ENCODE measurements at places on chromosomes 3 and 15. TPM values are rescaled to one million over a fixed set of nuclear protein-coding genes. Genes with fewer than 3 reads are reported as not detected.

DNA sequence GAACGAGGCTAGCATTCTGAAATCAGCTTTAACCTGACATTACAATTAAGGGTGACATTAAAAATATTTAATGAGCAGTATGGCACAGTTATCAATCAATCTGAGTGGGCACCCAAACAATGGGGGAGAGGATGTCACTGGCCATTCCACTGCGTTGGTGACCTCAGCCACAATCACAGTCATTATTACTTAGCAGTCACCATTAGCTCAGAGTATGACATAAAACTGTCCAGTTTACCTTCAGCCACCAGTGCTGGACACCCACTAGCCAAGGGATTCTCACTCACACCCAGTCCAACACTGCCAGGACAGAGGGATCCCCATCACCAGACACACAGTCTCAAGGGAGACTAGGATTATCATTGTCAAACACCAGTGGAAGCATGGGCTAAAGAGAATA, 17.5 kb upstream of the REC114 start:
- no peak for DNase-seq

DNA sequence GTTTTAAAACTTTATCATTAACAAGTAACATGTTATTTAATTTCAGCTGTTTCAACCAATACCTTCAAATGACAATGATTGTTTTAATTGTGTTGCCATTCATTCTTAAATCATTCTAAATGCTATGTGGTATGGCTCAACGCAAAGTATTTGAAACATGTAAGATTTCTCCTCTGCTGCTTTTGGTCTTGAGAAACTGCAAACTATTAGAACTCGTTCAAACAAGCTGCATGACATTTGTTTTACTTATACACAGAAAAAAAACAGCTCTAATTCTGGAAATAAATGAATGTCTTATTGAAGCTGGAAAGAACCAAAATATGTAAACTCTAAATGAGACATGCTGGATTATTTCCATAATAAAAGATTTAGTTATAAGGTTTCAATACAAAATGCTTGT, 29.3 kb downstream of the FBN1 start:
- DNase-seq: no peak

GRCh38 chr3:65575376-65575840, 463.3 kb downstream of the MAGI1 start:
- DNase-seq: no peak

- DNase-seq: peak; percentile 46
These were observed 9.6 kb downstream of the OSBPL11 start for GRCh38 chr3:125585595-125586223.

DNA sequence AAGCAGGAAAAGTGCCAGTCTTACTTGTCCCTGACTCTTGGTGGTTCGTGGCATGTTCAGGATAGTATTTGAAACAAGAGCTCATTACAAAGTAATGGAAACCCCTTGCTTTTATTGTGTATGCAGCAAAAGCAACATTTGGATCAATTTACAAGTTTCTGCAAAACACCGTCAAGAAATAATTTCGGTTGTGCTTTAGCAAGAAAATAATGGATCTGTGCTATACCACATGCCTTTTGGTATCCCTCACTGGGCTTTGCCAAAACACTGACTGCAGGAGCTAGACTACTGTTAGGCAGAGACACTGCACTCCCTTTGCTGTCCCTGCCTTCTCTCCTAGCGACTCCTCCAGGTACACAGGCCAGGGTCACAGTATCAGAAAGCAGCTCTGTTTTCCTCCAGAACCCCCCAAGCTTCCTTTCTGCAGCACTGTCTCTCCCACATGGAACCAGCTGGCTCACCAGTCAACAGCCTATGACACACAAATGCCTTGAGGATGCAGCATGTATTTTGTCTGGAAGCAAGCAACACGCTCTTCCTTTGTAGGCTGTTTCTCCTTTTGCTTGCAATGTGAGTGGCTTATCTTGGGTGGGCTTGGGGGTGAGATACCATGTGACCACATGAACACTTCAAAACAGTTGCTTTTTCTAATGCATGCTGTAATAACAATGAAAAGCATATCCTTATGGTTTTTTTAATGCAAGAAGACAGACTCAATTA, 111.4 kb downstream of the PGPEP1L start:
- no peak for DNase-seq

- no peak for DNase-seq
These were observed 101.1 kb downstream of the TOP2B start for GRCh38 chr3:25563601-25564000.

GRCh38 chr15:65939901-65940617, 70.8 kb downstream of the RAB11A start:
- DNase-seq: no peak

DNA sequence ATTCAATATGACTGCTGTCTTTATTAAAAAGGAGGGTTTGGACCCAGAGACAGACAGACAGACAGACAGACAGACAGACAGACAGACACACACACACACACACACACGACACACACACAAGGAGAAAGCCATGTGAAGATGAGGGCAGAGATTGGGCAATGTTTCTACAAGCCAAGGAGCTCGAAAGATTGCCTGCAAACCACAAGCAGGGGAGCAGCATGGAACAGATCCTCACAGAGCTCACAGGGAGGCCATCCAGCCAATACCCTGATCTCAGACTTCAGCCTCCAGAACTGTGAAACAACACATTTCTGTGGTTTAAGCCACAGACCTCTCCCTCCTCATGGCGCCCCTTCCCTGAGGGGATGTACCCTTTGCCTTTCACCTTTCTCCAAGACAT, 35.8 kb upstream of the ABHD2 start:
- DNase-seq: no peak

Gene LRRC34
- total RNA-seq: 5.5 TPM

Gene GATA2
- total RNA-seq: 4.0 TPM

All from ovary (tissue), 10 donors.